Stimulated activated CD8-positive, alpha-beta memory T cell treated with anti-CD3 and anti-CD28 coated beads, Interleukin-15, amount 100 ng/mL, for 24 hours (primary cell): ENCODE measurements at places on chromosomes 12 and 14.

DNA sequence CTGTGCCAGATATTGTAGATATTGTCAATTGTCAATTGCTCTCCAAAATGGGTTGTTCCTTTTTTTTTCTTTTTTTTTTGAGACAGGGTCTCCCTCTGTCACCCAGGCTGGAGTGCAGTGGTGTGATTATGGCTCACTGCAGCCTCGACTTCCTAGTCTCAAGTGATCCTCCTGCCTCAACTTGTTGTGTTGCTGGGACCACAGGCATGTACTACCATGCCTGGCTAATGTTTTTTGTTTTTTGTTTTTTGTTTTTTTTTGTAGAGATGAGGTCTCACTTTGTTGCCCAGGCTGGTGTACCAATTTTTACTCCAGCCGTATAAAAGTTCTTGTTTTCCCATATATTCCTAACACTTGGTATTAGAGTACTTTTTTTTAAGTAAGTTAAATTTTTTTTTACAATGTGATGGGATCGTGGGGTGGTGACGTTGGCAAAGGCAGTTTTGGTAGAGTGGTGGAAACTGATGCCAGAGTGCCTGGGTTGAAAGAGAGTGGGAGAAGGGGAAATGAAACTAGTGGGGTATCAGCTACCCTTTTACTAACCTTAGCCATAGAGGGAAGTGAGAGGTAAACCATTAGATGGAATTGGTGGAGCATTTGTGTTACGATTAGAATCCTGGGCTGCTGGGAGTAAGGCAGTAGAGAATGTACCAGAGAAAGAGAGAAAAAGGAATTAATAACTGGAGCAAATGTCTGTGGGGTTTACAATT lies 33.0 kb upstream of the CFAP54 start:
- DNase-seq, result no peak

DNA sequence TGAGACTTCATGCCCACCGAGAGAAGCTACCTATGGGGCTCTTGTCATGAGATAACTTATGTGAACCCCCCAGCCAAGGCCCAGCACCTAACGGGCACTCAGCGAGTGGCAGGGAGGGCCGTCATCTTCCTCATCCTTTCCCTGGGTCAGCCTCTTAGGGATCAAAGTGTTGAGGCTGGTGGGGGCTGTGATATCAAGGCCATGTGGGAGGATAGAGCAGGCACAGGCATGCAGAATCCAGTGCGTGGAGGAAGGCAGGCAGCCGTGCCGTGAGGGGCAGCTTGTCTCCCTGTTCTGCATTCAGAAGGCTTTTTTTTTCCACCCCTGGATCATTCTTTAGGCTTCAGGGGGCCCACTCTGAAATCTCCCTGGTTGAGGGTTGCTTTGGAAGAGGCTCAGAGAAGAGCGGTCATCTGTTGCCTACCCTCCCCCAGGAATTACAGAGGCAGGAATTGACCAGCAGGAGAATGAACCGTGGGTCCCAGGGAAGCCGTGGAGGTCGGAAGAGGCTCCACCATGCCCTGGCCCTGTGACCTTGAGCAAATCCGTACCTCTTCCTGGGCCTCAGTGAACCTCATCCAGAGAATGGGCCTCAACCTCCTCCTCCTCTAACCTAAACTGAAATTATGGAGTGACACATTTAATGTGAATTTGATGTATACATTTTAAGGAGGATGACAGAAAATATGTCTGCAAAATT lies 62.8 kb downstream of the BEGAIN start:
- DNase-seq, result no peak

GRCh38 chr12:617304-617915 lies 45.8 kb downstream of the NINJ2 start:
- no peak for DNase-seq

GRCh38 chr14:53127151-53127550 lies 26.0 kb downstream of the DDHD1 start:
- DNase-seq, result no peak

DNA sequence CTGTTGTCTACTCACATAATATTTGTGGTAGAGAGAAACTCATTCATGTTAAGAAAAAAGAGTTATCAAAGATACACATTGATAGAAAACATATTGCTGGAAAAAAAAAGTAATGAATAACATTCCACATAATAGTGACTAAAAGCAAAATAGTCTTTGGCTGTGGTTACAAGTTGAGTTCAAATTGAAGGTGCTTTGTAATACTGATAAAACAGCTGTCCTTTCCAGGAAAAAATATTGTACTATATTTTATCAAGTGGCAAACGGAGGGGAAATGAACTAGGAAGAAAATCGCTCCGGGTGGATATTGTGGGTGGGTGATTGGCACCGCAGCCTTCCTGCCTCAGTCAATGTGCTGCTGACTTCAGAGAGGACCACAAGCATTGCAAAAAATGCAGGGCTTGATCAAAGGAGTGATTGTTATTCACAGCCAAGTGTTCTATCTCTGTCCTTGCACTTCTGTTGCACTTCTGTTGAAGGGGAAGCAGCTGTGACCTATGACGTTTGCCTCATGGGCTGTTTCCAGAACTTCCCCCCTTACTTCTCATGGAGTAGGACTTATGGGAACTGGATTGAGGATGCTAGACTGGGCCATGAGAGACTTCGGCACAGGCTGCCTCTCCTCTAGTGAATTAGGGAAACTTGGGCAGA lies 114.4 kb downstream of the VRK1 start:
- DNase-seq, result no peak
